ENCODE measurements at places on chromosomes 13 and 19.

DNA sequence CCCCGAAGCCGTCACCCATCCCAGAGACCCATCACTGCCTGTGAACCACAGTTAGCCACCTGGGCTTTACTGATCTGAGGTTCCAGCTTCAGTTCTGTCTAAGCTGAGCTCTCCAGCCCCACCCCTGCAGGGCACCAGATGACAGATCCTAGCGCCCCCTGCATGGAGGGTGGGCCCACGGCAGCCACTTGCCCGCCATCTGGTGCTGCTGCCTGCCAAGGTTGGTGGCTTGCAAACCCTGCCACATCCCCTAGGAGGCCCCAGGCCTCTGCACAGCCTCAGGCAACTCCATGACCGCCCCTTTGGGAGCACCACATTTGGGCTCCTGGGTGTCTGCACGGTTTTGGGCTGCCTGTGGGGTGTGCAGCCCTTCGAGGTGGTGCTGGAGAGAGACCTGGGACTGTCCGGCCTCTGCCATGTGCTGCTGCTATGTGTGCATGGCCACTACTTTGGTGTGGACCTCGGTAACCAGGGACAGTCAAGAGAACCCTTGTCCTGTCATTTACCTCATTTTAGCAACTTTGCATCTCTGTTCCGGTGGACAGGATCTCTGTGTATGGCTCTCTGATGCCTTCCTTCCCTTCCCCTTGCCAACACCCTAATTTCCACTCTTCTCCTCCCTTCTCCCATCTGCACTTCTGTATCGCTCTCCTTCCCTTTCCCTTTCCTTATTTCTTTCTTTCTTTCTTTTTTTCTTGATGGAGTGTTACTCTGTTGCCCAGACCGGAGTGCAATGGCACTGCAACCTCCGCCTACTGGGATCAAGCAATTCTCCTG, 17.4 kb upstream of the SDHAF1 start:
- no peak for DNase-seq

GRCh38 chr13:101127741-101128353, 288.5 kb downstream of the NALCN start:
- DNase-seq, result no peak

DNA sequence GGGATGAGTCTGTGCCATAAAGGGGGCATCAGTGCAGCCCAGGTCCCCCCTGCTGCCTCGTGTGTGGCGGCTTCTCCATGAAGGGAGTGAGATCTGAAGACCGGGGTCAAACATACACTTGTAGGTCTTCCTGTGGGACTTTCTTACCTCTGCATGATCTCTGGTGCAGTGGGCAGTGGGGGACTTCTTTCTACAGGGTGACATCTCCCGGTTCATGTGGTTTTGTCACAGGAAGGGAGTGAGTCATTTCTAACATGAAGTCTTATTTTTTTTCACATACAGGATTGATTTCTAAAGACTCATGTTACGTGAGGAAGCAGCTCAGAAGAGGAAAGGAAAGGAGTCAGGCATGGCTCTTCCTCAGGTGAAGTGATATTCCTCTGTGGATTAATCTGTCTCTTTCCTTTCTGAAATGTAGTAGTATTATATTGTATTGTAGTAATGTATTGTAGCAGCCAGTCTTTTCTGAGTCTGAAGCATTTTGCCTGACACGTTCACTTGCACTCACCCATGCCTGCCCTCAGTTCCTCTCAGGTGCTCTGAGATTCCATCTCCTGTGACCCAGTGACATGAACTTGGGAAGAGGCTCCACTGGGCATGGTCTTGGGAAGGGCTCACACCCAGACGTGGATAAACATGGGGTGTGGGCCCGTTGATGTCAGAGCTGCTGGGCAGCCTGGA, 15.7 kb downstream of the ZNF808 start:
- DNase-seq, result peak; percentile 39

DNA sequence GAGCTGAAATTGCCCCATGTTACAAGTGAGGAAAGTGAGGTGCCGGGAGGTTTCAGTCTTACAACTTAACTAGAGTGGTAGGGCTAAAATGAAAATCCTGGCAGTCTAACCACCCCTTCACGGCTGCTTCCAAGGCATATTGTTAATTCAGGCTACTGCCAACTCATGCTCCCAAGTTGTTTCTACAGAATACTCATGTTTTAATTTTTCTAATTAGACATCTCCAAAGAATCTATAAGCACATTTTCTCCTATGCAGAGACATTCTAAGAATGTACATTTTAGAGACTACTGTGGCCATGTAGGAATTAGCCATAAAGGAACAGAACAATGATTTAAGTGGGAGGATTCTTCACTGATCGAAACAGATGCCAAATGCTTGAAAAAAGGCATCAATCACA, 7.0 kb upstream of the TSC22D1 start:
- DNase-seq, result no peak

GRCh38 chr13:67554746-67555452, 324.8 kb upstream of the PCDH9 start:
- DNase-seq, result no peak

DNA sequence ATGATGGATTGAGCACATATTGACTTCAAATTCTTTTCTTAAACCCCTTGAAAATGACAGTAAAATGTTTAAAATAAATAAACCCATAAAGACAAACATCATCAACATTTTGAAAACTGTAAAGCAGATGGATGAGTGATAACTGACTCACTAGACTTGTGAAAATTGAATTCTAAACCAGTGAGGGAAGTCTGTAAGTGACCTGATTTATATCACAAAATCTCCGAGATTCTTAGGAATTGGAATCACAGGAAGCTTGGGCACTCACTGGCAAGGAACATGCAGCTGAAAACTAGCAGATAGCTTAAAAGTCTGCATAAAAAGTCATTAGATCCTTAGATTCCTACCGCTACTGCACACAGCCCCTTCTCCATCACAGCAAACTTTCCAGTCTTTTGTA, 51.3 kb upstream of the TSC22D1 start:
- DNase-seq, result no peak

DNA sequence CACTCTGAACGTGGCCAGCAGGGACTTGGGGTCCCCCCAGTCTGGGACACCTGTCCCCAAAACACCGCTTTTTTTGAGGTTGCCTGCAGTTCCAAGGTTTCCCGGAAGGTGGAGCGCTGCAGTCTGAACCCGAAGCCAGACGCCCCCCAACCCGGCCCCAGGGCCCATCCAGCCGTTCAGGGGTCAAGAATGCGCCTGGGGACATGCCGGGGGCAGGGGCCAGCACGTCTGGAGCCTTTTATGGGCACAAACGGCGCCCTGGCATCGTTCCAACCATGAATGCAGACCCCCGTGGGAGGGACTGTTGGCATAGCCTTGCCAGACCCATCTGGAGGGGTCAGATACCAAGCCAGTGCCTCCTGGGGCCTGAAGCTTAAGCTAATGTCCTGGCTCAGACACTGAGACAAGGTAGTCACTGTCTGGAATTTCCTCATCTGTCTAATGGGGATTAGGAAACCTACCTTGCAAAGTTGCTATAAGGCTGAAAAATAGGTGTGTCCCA, 6.9 kb downstream of the S1PR5 start:
- no peak for DNase-seq

DNA sequence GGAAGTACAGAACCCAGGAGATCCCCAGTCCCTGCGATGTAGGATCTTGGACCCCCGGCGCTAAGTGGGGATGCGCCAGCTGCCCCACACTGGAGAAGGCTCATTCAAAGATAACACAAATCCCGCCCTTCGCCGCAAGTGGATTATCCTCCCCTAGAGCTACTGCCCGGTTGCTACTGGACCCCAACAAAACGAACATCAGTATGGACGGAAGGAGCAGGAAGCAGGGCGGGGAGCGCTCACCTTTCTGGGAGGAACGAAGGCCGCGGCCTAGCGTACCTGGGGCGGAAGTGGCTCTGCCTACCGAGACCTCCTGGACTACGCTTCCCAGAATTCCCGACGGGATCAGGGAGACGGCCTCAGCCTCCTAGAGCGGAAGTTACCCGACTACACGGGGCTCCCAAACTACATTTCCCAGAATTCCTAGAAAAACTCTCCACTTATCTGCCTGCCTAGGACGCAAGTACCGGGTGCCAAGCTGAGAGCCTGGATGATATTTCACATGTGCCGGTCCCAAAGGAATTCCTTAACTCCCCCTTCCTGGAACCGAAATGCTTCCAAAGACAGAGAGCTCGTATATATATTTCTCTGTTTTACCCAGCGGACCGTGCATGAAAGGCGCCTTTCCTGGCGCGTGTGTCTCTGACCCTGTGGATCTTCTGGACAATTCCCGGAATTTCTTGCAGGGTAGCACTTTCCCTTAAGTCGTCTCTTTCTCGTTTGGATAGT, at the start of gene ZNF112:
Gene ZNF112, minus strand, starts transcription at position 298 of the 729 bp plus-strand sequence. CDS start 16,141 bp downstream, outside the sequence.
- no peak for DNase-seq

- DNase-seq, result no peak
Measured at GRCh38 chr19:8446061-8446709, 1.4 kb downstream of the HNRNPM start.

GRCh38 chr13:39552246-39552645, 50.7 kb downstream of the LHFPL6 start:
- no peak for DNase-seq

DNA sequence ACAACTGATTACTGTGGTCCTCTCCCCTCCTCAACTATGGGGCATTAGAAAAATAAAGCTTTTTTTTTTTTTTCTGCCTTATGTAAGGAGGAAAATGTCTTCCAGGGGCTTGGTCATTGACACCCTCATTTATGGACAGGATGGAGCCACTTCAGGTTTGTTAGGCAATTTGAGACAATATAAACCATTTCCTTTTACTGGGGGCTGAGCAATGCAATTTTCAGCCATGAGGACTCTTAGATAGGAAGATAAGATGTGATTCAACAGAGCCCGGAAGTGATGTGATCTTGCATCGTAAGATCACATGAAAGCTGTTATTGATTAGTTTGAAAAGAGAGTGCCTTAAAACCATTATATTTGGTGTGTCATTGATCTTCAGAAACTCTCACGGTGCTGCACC, 210.8 kb downstream of the OXGR1 start:
- no peak for DNase-seq

- DNase-seq, result no peak
Measured at GRCh38 chr19:36008336-36008978, at the start of gene SYNE4. Gene SYNE4 (minus strand): TSS chr19:36008813. CDS start chr19:36008681, 132 bp downstream.

- DNase-seq, result no peak
Measured at GRCh38 chr13:101065329-101065728, 351.0 kb downstream of the NALCN start.

DNA sequence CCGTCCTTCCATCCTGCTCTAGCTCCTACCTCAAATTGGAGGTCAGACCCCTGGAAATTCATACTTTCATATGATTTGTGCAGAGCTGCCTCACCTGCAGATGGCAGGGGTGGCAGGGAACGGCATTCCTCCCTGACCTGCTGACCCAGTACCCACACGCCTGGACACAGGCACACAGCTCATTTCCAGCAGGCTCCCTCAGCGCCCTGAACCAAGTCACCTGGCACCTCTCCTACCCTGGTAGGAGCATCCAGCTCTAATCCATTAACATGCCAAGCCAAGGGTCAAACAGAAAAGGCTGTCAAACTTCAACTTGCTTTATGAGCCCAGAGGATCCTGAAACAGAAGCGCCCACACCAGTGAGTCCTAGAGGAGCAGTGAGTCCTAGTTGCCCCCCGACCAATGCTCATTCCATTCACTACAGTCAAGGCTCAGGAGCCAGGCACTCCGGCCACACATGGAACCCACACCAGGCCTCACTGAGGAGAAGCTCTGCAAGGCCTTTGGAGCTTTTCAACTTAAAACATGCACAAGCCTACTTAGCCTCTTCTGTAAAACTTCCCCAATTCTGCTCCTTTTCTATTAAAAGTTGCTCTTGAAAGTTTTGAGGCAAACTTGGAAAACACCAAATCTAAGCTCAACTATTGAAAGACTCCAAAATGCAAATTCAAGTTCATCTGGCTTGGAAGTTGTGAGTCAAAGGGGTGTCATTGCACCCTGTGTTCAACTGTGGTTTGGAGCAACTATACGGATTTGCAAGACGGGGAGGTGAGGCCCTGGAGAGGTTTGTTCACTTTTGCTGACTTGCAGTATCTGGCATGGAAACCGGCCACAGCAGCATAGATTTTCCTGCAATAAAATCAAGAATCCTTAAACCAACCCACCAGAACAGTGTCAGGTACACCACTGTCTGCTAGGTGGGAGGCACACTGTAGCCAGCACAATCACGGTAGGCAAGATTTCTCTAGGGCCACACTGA, 96.7 kb downstream of the CRYL1 start:
- no peak for DNase-seq

- no peak for DNase-seq
Measured at GRCh38 chr13:46614582-46614981, 61.6 kb downstream of the LRCH1 start.

DNA sequence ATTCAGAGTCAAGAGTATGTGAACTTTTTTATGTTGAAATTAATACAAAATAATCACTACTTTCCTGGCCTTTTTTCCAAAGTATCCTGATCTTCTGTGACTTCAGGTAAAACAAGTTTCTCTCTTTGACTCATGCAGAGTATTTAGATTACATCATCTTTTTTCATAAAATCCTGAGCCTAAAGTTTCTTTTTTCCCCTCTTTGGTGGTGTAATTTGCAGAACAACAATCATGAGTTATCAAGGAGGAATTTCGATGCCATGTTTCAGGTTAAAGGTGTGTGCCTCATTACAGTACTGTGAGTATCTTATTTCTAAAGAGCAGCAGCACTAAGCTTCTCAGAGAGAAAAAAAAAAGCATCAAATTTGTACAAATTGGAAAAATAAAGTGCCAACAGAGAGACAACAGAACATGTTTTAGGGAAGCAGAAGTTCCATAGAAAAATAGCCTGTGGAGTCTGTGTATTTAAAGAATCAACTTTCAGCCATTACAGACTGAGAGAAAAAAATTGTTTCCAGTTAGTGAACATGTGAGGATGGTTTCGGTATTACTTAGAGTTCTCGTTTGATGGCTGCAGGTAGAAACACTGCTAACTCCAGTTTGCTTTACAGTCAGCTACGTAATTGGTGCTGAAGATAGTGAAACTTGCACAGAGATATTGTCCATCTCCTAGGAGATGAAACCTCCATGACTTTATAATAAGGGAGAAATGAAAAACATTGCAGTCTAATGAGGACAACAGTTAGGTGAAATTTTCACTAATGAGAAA, 78.1 kb upstream of the PCDH9 start:
- no peak for DNase-seq

DNA sequence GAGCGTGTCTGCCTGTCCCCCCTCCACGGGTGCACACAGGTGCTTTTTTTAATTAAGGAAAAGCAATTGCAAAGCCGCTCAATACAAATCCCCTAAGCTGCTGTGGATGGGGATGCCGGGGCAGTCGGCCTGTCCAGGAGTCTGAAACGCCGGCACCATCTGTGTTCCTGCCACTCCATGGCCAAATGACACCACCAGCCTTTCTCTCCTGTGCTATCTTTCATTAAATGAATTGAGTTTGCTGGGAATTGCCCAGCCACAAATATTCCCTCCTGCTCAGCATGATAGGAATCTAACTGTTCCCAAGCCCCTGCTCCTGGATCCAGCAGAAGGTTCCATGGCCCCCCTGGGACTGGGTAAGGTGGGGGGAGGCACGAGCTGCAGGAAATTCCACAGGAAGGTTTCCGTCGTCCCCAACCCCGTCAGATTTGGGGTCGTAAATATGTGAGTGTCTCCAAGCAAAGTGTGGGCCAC, 139.2 kb downstream of the KDM4B start:
- no peak for DNase-seq

DNA sequence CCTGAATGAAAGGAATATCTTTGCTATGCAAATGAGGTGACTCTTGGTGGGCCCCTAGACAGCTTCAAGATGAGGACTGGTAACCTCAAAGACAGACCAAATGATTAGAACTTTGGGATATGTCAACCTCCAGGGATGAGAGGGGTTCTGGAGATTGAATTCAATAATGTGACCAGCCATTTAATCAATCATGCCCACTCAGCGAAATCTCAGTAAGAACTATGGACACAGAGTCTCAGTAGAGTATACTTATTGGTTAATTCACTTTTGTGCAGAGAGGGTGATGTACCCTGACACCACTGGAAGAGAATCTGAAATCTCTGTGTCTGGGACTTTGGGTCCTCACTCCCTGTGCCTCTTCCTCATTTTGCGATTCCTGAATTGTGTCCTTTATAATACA, 662.8 kb downstream of the OLFM4 start:
- no peak for DNase-seq

Measured in GF-D8 (cell line).